ENCODE measurements at places on chromosomes 2 and 18. TPM values are rescaled to one million over a fixed set of nuclear protein-coding genes. Genes with fewer than 3 reads are reported as not detected.

The ALKAL2 gene
- total RNA-seq = not detected

The LHCGR gene
- total RNA-seq = not detected

The IL1RN gene
- 2.6 TPM for total RNA-seq

The CYP27C1 gene
- total RNA-seq = not detected

The HSBP1L1 gene
- total RNA-seq = 9.2 TPM
